Natural killer cell (primary cell): ENCODE measurements at places on chromosomes 3 and 15. TPM values are rescaled to one million over a fixed set of nuclear protein-coding genes. Genes with fewer than 3 reads are reported as not detected.

NME9 gene
- total RNA-seq: not detected

ATOSA gene
- total RNA-seq: 107 TPM

NEIL1 gene
- 97.1 TPM for total RNA-seq

C2CD4B gene
- total RNA-seq: not detected

ALDH1A3 gene
- not detected for total RNA-seq

DNA sequence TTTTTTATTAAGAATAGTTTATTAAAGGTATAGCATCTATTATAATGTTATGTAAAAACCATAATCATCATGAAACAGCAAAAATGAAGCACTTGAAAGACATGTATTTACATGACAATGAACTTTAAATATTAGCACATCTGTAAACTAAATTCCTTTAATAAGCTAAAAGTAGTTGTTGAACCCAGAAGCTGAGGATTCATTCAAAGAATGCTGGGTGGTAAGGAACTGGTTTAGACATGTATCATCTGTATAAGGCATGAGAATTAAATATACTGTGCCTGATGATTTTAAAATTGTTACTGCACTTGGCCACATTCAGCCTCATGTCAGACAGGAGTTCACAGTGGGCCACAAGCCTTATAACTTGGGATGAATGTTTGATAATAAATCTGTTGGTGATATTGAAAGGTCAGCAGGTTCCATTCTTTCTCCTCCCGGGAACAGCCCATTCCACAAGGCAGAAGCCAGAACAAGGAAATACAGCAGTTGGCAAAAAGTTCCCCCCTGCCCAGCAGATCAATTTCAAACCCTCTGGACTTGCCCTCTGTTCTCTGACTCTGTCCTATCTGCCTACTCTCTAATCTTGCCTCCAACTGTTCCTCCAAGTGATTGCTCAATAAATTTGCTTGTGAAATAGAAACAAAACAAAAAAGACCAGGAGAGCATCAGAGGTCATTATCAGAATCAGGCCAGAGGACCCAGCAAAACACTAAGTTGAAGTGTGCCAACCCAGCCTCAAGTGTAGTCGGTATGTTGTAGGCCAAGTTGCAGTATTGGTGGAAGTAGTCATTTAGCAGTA is 49.8 kb upstream of the TEX264 start:
- DNase-seq: no peak

DNA sequence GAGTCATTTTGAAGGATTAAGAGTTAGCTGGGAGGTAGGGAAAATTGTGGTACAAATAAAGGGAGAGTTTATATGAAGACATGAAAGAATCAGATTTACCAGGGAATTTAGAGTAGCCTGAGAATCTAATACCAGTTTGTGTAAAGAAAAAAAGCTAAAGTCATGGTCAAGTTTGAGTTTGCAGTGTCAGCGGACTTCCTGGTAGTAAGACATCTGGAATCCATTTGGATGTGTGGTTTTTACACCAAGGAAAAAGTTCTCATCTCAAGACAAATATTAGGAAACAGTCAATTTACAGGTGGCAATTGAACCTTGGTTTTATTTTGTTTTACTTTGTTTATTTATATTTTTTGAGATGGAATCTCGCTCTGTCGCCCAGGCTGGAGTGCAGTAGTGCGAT is 1.5 kb upstream of the P2RY12 start:
- no peak for DNase-seq

GRCh38 chr3:185335799-185336198 is 27.1 kb upstream of the MAP3K13 start:
- DNase-seq: no peak

- no peak for DNase-seq
Measured at GRCh38 chr3:100615684-100616083, 6.3 kb downstream of the ADGRG7 start.

DNA sequence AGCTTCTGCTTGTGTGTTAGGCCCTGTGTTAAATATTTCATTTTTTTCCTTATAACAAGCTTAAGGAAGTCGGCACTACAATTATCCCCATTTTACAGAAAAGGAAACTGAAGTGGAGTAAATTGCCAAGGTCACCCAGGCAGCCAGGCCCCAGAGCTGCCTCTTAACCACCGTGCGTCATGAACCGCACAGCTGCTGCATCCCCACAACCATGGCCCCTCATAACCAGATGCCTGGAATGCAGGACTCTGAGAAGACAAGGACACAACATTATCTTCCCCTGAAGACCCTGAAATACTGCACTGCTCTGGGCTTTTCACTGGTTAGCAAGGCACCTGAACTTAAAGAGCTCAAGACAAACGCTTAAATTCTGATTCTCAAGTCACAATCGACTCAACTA is 14.6 kb downstream of the LRIG1 start:
- DNase-seq: no peak

DNA sequence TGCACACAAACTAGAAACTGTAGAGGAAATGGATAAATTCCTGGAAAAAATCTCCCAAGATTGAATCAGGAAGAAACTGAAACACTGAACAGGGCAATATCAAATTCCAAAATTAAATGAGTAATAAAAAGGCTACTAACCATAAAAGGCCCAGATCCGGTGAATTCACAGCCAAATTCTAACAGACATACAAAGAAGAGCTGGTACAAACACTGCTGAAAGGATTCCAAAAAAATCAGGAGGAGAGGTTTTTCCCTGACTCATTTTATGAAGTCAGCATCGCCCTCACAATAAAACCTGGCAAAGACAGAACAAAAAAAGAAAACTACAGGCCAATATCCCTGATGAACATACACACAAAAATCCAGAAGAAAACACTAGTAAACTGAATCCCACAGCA is 462.4 kb upstream of the THBS1 start:
- no peak for DNase-seq

- no peak for DNase-seq
Measured at GRCh38 chr3:13767896-13768295, 112.0 kb downstream of the WNT7A start.

- peak; percentile 90 for DNase-seq
Measured at GRCh38 chr15:31488437-31489204, 162.0 kb downstream of the KLF13 start.

DNA sequence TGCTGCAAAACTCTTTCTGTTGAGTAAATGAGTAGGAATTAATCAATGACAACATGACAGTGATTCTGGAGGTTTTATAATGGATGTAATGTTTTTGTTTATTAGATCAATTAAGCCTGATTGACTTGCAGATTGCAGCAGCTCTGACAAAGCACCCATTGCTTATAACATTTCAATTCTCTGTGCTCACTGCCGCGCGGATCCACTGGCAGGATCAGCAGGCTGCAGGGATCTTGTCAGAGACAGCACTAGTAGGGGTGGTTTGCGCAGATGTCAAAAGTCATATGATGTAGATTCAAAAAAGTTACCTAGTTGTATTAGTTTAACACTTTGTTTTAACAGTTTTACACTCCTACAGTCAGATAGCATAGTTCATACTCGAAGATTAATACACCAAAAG is 93.4 kb downstream of the MBNL1 start:
- no peak for DNase-seq

- no peak for DNase-seq
Measured at GRCh38 chr3:150602426-150603152, 532 bp upstream of the SELENOT start.

DNA sequence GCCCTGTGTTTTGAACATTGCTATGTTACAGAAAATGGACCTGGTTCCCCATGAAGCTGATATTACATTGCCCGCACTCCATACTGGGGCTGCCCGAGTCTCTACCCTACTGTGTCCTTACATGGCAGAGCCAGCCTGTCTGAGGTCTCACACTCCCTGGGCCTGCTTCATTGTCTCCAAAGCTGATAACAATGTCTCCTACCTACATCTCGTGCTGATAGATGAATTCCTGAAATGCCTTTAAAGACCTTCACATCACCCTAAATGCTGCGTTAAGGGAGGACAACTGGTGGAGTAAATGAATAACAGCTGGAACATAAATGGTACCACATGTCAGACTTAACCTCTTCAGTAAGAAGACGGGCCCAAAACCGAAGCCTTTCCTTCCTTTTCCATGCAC is 62.9 kb upstream of the PTX3 start:
- DNase-seq: no peak

DNA sequence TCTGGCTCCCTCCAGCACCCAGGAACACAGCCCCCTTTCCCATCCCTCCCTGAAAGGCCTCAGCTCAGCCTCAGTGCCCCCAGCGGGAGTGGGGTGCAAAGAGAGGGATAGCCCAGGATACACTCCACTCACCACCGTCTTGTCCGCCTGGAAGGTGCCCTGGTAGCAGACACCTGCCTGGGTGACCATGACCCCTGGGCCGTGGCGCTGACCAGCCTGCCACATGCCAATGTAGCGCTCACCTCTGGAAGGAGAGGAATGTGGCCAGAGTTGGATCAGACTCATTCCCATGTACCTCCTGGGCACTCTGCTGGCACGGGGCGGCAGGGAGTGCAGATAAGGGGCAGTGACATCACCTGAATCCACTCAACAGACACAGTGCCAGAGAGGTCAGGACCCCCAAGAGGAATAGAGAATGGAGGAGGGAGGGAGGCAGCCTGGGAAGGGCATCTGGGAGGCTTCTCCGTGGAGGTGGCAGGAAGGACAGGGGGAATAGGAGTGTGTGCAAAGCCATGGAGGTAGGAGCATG is 13.1 kb downstream of the ALS2CL start:
- no peak for DNase-seq

DNA sequence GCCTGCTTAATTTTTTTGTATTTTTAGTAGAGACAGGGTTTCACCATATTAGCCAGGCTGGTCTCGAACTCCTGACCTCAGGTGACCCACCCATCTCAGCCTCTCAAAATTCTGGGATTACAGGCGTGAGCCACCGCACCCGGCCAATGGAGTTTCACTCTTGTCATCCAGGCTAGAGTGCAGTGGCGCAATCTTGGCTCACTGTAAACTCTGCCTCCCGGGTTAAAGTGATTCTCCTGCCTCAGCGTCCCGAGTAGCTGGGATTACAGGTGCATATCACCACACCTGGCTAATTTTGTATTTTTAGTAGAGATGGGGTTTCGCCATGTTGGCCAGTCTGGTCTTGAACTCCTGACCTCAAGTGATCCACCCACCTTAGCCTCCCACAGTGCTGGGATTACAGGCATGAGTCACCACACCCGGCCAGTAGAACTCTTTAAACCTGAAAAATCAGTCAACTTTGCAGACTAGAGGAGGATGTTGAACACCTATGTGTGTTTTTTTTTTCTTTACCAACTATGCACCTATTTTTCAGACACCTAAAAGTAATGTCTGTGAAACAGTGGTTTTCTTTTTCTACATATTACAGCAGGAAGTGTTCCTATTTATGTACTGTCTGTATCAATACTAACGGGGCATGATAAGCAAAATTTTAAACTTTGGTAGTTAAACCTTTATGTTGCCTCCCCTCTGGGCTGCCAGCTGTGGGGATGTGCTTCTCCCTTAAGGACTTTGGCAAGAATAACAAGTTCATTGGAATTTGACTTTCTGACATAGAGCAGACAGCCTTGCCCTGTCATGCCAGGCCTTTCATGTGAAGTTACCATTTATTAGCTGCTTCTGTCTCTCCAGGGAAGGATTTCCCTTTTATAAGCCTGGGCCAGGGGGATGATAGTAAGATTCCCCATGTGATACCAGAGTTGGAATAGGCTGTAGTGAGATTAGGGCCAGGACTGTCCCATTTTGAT is 8.1 kb downstream of the ARIH2 start:
- DNase-seq: no peak
